GM20000 (cell line): ENCODE measurements at places on chromosomes 16 and 17.

GRCh38 chr17:33889040-33889439, 366.0 kb upstream of the CCL2 start:
- no peak for DNase-seq

GRCh38 chr16:65229191-65229662, 107.4 kb upstream of the CDH11 start:
- DNase-seq = no peak

GRCh38 chr16:49269201-49269600, 12.4 kb downstream of the CBLN1 start:
- no peak for DNase-seq

GRCh38 chr16:49994006-49994405, 31.0 kb upstream of the CNEP1R1 start:
- no peak for DNase-seq

DNA sequence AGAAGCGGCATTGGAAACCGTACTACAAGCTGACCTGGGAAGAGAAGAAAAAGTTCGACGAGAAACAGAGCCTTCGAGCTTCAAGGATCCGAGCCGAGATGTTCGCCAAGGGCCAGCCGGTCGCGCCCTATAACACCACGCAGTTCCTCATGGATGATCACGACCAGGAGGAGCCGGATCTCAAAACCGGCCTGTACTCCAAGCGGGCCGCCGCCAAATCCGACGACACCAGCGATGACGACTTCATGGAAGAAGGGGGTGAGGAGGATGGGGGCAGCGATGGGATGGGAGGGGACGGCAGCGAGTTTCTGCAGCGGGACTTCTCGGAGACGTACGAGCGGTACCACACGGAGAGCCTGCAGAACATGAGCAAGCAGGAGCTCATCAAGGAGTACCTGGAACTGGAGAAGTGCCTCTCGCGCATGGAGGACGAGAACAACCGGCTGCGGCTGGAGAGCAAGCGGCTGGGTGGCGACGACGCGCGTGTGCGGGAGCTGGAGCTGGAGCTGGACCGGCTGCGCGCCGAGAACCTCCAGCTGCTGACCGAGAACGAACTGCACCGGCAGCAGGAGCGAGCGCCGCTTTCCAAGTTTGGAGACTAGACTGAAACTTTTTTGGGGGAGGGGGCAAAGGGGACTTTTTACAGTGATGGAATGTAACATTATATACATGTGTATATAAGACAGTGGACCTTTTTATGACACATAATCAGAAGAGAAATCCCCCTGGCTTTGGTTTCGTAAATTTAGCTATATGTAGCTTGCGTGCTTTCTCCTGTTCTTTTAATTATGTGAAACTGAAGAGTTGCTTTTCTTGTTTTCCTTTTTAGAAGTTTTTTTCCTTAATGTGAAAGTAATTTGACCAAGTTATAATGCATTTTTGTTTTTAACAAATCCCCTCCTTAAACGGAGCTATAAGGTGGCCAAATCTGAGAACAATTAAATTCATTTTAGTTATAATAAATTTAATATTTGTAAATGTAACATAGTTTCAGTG, 1.7 kb downstream of the HEXIM1 start:
- DNase-seq = no peak

DNA sequence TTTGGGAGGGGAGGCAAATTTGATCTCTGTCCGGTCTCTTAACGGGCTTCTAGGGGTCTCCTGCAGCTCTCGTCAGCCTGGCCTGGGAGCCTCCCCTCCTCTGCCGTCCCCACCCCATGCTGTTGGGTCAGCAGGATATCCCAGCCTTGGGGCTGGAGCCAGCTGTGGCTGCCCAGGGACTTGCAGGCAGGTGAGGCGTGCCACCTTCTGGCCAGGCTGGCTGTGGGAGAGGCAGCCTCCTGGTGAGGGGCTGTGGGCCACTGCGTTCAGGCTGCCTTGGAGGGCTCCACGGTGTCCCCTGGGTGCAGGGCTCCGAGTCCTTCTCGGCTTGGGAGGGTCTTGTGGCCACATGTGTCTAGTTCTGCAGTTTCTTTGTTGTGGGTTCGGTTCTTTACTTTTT, 34.6 kb downstream of the TBCD start:
- DNase-seq = no peak

GRCh38 chr16:65224471-65224870, 102.6 kb upstream of the CDH11 start:
- no peak for DNase-seq

DNA sequence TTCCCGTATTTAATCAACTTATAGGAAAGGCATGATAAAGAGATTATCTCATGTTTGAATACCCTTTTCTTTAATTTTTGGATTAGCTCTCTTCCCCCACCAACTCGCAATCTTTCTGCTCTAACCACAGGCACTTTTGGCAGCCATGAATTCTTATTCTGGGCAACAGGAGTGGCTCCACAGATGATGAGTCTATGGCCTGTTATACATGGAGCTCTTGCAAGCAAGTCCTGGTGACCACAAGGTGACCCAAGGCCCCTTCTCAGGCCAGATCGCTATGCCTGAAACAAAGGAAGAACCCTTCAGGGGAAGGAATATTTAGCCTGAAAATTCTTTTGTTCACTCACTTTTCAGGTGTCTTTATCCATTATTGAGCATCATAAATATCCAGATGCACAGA, 10.8 kb upstream of the ZNF267 start:
- no peak for DNase-seq

GRCh38 chr16:78249056-78249455, 149.6 kb downstream of the WWOX start:
- DNase-seq = no peak

DNA sequence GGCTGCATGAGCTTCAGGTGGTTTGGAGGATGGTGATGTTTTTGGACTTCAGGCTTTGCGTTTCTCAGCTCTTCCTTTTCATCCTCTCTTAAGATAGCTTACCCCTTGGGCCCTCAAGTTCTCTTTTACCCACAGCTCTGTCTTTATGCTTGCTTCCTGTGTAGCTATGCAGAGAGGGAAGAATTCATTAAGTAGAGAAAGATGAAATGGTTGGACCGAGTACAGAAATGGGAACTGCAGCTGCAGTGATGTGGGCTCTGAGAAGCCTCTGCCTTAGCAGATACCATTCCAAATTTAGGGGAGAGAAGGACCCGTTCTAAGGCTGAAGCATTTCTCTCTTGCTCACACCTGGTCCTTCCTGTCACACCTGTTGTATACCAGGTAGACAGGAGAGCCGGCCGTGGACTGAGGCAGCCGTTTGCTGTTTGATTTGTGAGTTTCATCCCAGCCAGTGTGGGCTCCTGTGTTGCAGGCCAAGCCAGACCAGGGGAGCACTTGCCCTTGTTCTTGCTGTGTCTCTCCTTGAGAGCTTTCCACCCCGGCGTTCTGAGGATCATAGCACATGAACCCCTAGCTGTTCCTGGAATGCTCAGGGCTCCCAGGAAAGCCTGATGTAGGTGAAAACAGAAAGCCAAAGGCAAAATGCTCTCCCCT, 392.7 kb downstream of the CPPED1 start:
- no peak for DNase-seq
